ENCODE measurements at places on chromosomes 16 and 17.

DNA sequence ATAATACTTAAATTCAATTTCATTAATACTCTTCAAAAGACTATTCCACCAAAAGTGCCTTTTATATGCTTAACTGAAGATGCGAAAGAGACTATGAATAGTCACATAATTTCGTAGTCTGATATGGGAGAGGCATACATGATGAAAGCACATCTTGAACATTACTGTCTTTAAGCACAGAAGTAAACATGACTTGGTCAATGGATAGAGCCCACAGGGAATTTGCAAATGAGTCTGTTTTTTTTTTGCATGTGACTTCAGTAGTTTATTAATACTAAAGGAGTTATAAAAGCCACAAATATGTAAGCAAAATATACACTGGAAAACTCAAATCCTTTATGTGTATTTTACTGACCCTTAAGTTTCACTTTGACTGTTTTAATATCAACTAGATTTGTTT, 15.9 kb downstream of the ADPRM start:
- DNase-seq: no peak

DNA sequence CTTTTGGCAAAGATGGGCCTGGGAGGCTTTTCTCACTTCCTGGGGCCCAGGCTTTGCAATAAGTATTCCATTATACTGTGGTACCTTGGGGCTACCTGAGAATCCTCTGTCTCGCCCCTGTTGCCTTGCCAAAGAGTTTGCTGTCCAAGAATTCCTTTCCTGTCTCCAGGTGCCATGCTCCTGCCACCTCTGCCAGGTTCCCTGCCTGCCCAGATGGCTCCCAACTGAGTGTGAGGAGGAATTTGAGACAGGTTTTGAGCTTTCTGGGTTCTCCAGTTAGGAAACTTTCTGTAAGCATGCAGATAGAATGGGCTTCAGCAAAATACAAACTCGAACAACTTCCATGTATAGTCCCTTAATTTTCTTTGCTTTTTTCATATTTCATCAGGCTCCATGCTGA, 5.8 kb downstream of the MAPT start:
- no peak for DNase-seq

DNA sequence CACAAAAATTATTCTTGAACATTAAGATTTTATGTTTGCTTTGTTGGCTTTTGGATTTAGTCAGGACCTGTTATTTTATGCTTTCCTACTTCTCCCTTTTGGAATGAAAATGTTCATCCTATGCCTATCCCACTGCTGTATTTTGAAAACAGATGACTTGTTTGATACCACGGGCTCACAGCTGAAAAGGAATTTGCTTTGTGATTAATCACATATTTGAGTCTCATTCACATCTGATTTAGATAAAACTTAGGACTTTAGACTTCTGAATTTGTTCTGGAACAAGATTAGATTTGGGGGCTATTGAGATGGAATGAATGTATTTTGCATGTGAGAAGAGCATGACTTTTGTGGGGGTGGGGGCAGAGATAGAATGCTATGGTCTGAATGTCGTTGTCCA, 1012.6 kb downstream of the CDH11 start:
- no peak for DNase-seq

- DNase-seq: no peak
These were observed 29.9 kb upstream of the FOXF1 start for GRCh38 chr16:86480444-86480843.

DNA sequence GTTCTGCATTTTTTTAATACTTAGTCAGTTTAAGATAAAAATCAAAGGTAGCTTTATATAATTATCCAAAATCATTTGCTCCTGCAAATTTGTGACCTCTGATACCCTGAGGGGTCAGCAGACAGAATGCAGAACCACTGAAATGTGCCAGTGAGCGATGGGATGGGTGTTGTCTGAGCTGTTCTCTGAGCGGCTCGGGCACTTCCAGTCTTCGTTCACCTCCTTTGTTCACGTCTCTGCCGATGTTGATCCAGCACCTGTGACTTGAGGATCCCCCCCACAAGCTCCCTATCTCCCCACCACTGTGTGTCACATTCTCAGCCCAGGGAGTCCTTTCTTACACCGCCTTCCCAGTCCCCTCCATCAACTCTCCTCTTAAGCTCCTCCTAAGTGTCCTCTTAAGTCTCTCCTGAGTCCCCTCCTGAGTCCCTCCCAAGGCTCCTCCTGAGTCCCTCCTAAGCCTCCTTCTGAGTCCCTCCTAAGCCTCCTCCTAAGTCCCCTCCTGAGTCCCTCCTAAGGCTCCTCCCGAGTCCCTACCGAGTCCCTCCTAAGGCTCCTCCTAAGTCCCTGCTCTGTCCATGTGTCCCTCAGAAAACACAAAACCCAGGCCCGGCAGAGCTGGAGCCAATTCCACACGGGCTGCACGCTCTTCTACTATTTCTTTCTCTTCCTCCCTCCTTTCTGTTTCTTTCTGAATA, 47.5 kb downstream of the RNF213 start:
- DNase-seq: no peak

- DNase-seq: no peak
These were observed 15.6 kb downstream of the C16orf90 start for GRCh38 chr16:3479654-3480216.

DNA sequence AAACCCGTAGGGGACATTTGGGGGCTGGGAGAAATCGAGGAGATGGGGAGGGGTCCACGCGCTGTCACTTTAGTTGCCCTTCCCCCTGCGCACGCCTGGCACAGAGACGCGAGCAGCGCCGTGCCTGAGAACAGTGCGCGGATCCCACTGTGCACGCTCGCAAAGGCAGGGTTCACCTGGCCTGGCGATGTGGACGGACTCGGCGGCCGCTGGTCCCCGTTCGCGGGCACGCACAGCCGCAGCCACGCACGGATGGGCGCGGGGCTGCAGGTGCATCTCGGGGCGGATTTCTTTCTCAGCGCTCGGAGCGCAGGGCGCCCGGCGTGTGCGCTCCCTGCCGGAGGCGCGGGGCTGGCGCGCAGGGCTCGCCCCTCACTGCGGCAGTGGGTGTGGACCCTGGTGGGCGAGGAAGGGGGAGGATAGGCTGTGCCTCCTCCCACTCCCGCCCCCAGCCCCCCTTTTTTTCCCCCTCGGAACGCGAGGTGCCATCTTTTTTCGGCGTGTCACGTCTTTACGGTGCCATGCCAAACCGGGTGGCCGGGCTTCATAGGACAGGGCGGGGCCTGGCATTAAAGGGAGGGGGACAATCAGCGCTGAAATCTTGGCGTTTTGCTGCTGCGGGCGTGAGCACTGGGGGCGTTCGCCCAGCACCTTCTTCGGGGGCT, 1.1 kb downstream of the MAPT start:
- no peak for DNase-seq

- DNase-seq: no peak
These were observed 1.4 kb downstream of the BAIAP2 start for GRCh38 chr17:81036197-81036941.

DNA sequence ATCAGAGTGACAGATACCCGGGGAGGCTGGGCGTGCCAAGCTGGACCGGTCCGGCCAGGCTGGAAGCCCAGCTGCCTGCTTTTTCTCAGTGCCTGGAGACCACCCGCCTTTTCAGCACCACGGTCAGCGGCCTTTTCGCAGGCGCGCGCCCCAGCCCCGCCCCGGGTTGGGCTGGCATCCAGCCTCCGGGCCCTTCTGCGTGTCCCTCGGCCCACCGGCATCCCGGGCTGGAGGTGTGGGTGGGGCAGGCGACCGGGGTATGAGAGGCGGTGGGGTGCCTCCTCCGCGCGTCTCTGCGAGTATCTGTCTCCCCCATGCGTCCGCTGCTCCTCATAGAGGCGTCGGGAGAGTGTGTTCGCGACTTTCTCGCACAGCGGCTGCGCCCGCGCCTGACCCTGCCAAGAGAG, 102.5 kb downstream of the MRM1 start:
- DNase-seq: no peak

- no peak for DNase-seq
These were observed 554.0 kb upstream of the ZFHX3 start for GRCh38 chr16:73601911-73602310.

- no peak for DNase-seq
These were observed 396.6 kb upstream of the ASIC2 start for GRCh38 chr17:33689725-33690124.

GRCh38 chr17:82960419-82961271, 118.8 kb upstream of the METRNL start:
- DNase-seq: no peak

- no peak for DNase-seq
These were observed 87.2 kb downstream of the MAP2K4 start for GRCh38 chr17:12107905-12108304.

DNA sequence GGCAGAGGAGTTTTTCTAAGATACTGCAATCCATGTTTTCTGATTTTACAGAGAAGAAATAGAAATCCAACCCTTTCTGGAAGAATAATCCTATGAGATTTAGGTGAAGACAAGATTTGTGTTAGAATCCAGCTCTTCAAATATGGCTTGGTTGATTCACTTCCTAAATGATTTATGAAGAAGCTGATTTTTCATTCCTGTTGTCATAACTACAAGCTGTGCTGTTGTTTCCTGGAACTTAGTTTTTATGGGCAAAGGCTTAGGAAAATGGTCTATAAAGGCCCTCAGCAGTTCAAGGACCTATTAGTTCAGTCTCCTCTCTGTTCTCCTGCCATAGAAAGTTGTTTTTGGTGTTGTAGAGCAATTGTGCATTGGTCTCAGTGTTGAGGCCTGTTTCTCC, 174.2 kb upstream of the FAM20A start:
- DNase-seq: no peak
